ENCODE measurements at places on chromosomes 16 and 17.
A peak's percentile ranks its signal among the peaks of the same experiment; 100 is the strongest.

DNA sequence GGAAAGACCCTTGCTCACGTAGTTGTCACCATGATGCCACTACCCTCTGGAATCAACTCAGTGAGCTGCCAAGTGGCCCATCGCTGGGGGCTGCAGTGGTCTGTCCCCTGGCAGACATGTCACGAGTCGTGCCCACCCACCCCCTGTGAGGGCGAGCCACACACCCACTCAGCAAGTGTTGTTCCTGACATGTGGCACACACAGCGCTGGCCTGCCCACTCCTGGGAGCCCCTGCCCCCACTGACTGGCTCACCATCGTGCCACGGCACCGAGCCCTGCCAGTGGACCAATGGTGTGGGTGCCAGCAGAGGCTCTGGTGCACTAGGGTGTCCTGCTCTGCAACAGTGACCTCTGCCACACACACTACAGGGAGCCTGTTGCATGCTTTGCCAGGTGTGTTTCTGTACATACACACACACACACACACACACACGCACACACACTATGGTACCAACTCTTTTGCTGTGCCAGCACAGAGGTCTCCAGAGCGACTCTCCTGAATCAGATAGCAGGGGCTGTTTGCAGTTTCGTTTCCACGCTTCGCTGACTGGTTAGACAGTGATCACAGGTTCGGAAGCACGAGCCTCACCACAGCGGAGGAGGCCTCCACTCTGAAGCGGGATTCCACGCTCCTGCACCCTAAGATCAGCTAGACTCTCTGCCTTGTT, 7.7 kb downstream of the RTN4RL1 start:
- no peak for DNase-seq

DNA sequence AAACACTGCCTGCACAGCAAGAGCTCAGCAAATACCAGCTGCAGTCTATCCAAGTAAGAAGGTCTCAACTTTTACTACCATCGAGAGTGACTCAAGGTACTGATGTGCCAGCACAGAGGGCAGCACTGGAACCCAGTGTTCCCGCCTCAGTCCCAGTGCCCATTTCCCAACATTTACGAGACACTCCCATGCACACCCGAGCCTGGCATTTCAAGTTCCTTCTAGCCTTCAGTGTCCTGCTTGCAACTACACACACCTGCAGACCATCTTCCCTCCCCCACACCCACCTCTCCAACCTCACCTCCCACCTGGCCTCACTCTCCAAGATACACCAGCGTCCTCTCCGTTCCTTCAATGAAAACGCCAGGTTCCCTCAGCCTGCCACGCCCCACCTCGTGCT, 3.2 kb downstream of the KLHDC4 start:
- no peak for DNase-seq

GRCh38 chr17:54968988-54969332, 395 bp downstream of the STXBP4 start:
- no peak for DNase-seq

DNA sequence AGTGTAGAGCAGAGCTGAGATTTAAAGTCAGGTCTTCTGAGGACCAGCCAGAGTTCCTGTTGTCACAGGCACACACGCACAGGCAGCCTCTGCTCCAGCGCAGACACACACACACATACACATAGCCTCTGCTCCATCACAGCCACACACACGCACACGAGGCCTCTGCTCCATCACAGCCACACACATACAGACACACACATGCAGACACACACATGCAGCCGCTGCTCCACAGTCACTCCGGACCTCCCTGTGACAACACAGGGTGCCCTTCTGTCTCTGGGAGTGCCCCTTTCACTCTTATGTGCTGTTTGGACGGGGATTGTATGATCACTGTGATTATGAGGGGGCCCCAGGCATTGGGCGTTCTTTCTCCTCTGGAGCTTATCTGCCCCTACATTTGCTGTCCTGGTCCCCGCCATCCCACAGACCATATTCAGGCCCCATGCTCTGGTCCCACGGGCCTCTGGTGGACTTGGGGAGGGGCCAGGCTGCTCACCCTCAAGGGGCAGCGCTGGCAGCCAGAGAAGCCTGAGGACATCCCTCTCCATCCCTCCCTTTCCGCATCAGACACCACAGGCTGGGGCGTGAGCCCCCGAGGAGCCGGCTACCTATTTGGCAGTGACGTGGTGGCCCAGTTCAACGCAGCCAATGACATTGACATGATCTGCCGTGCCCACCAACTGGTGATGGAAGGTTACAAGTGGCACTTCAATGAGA, 7.5 kb downstream of the TBX6 start:
- no peak for DNase-seq

DNA sequence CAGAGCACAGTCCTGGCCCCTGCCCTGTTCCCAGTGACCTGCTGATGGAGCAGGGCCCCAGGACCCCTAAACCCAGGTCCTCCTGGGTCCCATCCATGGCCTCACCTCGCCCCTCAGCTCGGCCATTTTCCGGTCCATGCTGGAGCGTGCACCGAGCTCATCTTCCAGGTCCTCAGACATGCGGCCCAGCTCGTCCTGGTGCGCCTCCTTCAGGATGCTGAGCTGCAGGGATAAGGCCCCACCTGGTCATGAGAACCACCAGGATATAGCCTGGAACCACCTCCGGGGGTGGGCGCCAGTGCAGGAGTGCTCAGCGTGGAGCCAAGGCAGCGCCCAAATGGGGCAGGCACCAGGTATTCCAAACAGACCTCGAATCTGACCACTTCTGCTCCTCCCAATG, 17.9 kb downstream of the CCDC102A start:
- no peak for DNase-seq

GRCh38 chr17:4583782-4584100, 588 bp upstream of the SMTNL2 start:
- DNase-seq: peak; percentile 41

DNA sequence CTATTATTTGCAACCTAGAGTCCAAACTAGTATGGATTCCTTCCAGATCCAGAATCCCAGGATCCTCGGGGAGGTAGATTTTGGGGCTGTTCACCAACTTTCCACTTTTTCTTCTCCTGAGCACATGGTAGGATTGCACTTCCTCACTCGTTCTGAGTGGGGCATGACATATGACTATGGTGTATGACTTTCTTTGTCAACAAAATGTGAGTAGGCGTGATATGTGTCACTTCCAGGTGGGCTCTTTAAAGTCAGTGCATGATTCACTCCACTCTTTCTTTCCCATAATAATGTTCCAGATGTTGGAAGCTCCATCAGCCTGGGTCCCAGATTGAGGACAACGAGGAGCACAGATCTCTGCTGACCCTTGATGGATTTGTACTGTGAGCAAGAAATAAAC, 21.5 kb downstream of the IRX5 start:
- DNase-seq: no peak

- no peak for DNase-seq
Measured at GRCh38 chr17:82786427-82786826, 34.6 kb downstream of the TBCD start.

- no peak for DNase-seq
Measured at GRCh38 chr17:52828621-52829020, 670.1 kb upstream of the CA10 start.

Measured in astrocyte of the hippocampus (primary cell).